Activated CD8-positive, alpha-beta memory T cell treated with anti-CD3 and anti-CD28 coated beads for 24 hours (primary cell): ENCODE measurements at places on chromosomes 13 and 19.

DNA sequence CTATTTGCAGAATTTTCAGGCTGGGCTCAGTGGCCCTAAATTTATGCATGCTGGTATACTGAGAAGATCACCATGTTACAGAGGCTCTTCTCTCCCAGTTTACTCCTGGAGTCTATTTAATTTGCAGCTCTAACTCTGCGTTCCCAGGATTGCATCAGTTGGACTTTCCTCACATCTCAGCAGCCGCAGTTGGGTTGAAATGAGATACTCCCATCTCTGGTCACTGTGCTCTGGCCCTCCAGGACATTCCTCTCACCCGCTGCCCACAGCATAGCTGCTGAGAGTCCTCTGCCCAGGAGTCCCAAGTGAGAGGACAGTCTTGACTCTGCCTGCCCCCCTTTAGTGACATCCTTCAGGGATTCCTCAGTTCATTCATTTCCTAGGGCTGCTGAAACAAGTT is 150.9 kb downstream of the LACC1 start:
- DNase-seq = no peak

DNA sequence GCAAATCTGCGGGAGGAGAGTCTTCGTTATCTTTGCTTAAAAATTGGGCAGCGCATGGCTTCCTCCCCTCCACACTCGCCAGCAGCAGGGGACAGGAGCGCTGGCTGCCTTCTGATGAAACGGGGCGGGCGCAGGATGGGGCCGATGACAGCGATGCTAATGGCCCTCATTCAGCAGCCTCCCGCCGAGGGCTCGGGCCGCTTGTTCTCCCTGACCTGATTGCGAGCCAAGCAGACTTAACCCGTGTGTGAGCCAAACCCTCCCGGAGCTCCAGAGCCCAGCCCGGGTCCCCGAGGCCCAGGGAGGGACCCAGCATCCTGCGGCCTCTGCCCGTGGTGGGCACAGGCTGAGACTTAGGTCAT is 90.3 kb downstream of the KDM4B start:
- DNase-seq = no peak

DNA sequence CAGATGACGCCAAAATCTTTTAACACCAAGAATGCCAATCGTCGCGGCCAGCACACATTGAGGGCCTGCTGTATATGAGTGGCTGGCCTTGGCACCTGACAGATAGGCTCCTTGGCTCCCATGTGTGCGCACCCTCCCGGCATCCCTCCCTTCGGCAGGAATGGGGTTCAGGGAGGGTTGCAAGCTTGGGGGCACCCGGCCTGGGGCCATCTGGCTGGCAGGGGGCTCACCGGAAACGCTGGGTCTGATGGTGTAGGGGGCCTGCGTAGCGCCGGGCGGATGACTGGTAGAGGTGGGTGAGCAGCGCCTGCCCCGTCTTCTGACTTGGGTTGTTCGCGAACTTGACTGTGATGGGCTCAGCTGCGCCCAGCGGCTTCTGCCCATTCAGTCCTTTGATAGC is 22.4 kb downstream of the PRKCSH start:
- no peak for DNase-seq

DNA sequence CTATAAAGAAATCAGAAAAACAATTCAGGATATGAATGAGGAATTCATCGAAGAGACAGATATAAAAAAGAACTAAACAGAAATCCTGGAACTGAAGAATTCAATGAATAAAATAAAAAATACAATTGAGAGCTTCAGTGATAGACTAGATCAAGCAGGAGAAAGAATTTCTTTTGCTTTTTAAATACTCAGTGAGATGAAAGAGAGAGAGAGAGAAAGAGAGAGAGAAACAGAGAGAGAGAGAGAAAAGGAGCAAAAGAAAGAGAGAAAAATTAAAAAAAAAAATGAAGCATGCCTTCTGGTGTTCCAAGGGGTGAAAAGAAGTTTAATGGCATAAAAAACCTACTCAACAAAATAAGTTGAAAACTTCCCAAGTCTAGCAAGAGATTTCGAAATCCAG is 22.0 kb upstream of the SLC7A9 start:
- no peak for DNase-seq

DNA sequence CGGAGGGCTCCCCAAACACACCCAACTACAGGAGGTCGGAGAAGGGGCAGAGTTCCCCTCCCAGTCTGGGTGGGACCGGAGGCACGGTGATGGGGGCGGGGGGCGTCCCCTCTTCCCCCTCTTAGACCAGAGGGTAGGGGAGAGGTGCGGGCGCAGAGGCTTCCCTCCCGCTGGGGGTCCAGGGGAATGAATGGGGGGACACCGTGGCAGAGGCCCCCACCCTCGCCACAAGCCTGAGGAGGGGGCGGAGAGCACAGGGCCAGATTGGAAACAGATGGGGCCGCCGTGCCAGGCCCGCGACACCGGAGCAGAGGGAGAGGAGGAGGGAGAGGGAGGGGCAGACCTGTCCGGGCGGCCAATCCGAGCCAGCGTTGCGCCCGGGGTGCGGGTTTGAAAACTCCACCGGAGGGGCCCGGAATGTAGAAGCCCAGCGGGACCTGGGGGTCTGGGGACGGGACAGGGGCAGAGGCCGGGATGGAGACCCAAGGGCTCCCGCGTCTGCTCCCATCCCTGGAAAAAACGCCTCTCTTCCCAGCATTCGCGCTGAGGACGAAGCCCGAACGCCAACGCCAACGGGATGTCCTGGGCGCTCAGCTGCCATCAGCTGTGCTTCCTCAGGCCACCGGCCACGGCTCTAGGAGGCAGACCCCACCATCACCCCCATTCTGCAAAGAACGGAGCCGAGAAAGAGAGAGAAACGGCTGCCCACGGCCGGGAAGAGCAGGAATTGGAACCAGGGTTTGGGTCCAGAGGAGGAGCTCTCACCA is 46.8 kb downstream of the PTPRS start:
- no peak for DNase-seq

DNA sequence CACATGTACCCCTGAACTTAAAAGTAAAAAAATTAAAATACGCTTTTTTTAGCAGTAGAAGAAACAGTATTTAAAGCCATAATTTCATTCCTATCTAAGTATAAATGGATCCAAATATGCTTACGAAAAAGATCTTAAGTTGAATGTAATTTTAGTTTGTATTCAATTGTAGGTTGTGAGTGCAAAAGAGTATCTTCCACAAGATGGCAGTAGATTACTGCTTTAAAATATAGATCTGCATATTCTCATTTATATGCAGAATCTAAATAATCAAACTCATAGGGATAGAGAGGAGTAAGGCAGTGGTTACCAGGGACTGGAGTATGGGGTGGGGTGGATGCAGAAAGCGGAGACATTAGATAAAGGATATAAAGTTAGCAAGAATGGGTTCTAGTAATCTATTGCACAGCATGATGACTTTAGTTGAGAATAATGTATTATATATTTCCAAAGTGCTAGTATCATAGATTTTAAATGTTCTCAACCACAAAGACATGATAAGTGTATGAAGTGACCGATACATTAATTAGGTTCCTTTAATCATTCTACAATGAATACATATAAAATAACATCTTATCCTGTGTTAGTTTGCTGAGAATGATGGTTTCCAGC is 14.2 kb downstream of the OR7A17 start:
- DNase-seq = no peak

DNA sequence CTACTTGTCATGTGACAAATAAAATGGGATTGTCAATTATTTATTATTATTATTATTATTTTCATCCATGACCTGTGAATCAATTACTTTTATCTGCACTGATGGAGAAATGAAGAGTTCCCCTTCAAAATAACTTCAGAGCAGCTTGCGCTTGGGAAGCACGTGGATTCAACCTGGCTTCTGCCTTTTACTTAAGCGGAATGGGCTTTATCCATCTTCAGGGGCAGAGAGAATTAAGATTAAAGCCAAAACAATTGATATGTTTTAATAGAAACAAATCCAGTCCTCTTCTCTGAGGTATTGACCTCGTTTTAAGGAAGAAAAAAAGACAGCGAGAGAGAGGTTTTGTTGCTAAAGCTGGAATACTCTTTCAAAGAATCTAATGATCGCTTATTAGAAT is 876 bp downstream of the SACS start:
- no peak for DNase-seq

DNA sequence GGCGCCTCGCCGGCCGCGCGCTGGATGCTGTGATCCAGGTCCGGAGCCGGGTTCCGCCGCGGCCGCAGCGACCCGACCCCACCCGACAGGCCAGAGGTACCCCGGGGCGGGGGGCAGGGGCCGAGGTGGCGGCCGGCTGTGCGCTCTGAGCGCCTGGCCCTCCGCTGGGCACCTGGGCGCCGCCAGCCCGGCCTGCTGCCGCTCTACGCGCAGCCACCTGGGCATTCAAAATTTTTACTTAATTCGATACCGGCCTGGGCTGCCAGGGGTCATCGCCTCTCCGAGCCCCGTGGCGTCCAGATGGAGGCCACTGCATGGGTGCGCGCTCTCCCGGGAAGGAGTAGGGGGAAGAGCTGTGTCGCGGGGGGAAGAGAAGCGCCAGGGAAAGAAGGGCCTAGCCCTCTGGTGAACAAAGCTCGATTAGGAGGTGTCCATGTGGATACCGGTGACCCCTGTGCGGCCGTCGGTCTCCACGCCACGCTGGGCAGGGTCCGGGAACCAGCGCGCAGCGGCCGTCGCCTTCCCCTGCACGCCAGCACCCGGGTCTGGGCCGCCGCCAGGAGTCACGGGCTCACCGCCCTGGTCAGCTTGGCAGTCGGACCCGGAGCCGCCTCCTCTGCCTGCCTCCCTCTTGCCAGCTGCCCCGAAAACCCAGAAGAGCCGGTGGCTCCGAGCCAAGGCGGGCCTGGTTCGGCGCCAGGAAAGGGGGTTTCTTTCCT is 666 bp downstream of the BIVM start:
- no peak for DNase-seq

GRCh38 chr13:89372193-89372592 is 1701.0 kb downstream of the SLITRK5 start:
- no peak for DNase-seq

DNA sequence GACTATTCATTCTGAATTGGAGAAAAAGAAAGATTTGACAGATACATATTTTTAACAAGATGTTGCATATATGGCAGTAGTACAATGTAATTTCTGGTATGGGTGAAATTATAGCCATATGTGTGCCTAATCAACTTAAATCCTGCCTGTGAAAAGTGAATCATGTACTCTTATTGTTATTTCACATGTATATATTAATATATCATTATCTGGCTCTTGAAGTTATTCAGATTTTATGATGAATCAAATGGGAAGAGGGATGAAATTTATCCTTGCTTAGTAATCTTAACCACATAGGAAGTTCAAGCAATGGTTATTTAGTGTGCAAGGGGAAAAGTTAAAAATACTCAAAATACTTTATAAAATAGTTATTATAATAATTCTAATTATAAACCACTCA is 80.5 kb downstream of the GPC6 start:
- DNase-seq = no peak

DNA sequence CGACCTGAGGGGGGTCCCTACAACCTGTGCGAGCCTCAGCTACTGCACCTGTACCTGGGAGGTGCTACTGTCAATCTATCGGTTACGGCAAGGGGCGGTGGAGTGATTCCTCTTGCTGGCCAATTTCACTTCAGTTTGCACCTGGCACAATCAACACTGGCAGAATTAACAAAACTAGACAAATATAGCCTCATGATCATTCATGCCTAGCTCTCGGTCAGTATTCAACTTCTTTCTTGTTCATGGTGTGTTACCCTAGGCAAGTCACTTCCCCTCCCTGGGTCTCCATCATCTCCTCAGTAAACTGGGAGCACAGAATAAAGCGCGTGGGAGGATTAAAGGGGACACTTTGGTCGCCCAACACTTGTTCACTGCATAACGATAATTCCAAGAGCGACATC is 618 bp downstream of the HAUS8 start:
- DNase-seq = no peak

DNA sequence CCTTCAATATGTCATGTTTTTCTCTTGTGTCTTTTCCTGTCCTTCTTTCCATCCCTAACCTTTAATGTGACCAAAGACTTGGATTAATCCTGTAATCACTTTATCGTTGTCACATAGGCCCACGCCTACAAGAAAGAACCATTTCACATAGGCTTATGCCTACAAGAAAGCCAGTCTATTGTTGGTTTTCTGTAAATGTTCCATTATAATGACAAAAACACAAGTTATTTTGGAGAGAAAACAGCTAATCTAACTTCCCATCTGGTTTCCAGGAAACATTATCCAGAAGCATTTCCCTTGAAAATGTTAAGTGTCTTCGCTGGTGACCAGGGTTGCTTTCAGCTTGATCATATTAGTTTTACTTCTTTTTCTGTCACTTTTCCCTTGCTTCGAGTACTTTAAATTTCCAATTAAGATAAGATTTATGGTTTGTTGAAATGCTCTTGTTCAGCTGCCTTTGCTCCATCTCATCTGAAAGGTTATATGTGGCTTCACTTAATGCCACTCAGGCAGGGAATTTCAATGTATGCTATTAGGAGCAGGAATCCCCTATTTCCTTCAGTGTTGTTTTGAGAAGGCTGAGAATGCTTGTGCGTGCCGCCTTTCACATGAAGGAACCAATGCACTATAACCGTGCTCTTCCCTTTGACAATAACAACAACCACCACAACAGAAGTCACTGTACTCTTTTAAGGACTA is 708.2 kb downstream of the EFNB2 start:
- no peak for DNase-seq

GRCh38 chr13:20043207-20043925 is 84.8 kb downstream of the ZMYM2 start:
- no peak for DNase-seq

DNA sequence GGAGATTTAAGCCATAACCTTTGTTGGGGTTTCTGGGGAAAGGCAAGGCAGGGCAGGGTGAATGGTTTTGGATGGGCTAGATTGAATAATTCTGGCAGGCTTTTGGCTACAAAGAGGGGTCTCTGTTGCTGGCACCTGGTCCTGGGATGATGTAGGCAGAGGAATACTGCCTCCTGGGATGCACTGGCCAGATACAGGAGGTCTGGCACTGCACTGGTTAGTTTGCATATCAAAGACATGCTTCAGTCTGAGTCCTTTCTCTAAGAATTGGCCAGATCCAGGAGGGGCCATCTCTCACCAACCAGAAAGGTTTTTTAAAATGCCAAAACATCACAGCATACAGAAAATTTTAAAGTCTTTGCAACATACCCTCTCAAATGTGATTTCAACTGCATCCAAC is 8.0 kb upstream of the MEDAG start:
- DNase-seq = no peak

DNA sequence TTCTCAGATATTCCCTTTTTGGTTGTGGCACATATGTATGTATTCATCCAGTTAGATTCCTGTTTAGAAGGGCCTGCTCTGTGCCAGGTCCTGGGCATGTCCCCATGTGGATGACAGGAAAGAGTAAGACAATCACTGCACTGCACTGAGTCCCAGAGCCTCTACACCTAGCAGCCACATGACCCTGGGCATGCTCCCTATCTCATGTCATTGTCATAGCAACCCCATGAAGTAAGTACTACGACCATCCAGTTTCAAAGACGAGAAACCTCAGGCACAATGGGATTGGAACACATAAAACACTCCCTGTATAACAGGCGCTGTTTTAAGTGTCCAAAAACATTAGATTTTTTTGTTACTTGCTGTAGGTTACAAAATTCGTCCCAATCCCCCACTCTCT is 594.4 kb downstream of the UQCRFS1 start:
- DNase-seq = no peak
